ENCODE measurements at places on chromosomes 13 and 19.

- no peaks in the 10 kb centered on the region for H3K4me1 ChIP-seq
- no peak for DNase-seq
- H3K36me3 ChIP-seq, result no peaks in the 10 kb centered on the region
These were observed 9.9 kb downstream of the ZNF112 start for GRCh38 chr19:44346556-44346955.

DNA sequence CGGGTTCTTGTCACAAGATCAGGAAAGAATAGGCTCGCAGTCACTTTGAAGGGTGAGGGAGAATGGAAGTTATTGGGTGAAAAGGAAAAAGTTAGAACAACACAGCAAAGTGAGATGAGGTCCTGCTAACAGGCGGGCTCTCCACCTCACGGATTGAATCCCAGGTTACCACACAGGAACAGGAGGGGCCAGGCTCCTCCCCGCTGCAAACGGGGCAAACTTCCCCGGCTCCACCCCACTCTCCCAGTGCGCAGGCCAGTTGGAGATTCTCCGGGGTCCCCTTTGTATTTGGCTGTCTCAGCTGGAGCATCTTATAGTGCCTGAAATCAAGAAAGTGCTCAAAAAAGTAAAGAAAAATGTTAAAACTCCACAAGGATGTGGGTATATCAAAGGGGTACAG lies 78.3 kb upstream of the IPO5 start:
- no peaks in the 10 kb centered on the region for H3K4me1 ChIP-seq
- DNase-seq, result no peak
- H3K27me3 ChIP-seq, result no peaks in the 10 kb centered on the region
- H3K4me3 ChIP-seq, result no peak overlapping the region
- H3K27ac ChIP-seq, result no peak overlapping the region
- no peaks in the 10 kb centered on the region for H3K36me3 ChIP-seq

GRCh38 chr13:94345374-94346195 lies 133.9 kb downstream of the DCT start:
- H3K27me3 ChIP-seq, result no peaks in the 10 kb centered on the region
- H3K4me3 ChIP-seq, result no peak overlapping the region
- no peak for DNase-seq
- no peaks in the 10 kb centered on the region for H3K36me3 ChIP-seq
- no peaks in the 10 kb centered on the region for H3K4me1 ChIP-seq

GRCh38 chr19:2048104-2048958 lies 2.7 kb downstream of the MKNK2 start:
- H3K4me1 ChIP-seq, result peaks cover 47% of the 10 kb centered on the region
- peaks cover 57% of the 10 kb centered on the region for H3K36me3 ChIP-seq
- H3K4me3 ChIP-seq, result peak overlapping the region; percentile 96
- H3K27ac ChIP-seq, result peak overlapping the region; percentile 74
- no peak for DNase-seq

- peaks cover 86% of the 10 kb centered on the region for H3K4me1 ChIP-seq
- H3K4me3 ChIP-seq, result no peak overlapping the region
- no peak for DNase-seq
- peaks cover 22% of the 10 kb centered on the region for H3K36me3 ChIP-seq
- peak overlapping the region; percentile 87 for H3K27ac ChIP-seq
- H3K27me3 ChIP-seq, result no peaks in the 10 kb centered on the region
These were observed 17.6 kb downstream of the RANBP3 start for GRCh38 chr19:5960005-5961001.

DNA sequence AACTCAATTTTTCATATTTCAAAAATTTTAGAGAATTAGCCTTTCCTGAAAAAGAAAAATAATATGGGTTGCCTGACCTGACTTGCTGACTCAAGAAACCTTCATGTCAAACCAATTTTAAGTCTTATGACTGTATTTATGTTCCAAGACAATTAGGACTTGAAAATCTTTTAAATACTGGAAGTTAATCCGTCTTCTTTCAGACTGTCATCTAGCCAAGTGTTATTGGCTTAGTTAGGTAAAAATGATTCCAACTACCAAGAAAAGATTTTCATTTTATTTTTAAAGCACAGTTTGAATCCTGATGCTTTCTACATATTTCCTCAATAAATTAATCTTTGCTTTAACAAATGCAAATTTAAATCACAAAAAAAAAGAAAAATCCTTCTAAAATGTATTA lies 337.6 kb downstream of the SLITRK6 start:
- no peak overlapping the region for H3K4me3 ChIP-seq
- no peaks in the 10 kb centered on the region for H3K4me1 ChIP-seq
- H3K27me3 ChIP-seq, result no peaks in the 10 kb centered on the region
- no peak for DNase-seq

- H3K27me3 ChIP-seq, result no peaks in the 10 kb centered on the region
- peaks cover 5% of the 10 kb centered on the region for H3K36me3 ChIP-seq
- no peak for DNase-seq
- H3K4me1 ChIP-seq, result peaks cover 50% of the 10 kb centered on the region
These were observed 523 bp downstream of the ELAVL1 start for GRCh38 chr19:8004723-8005513.

- no peaks in the 10 kb centered on the region for H3K4me1 ChIP-seq
- no peak overlapping the region for H3K27ac ChIP-seq
- H3K36me3 ChIP-seq, result no peaks in the 10 kb centered on the region
- DNase-seq, result no peak
- no peaks in the 10 kb centered on the region for H3K27me3 ChIP-seq
- H3K4me3 ChIP-seq, result no peak overlapping the region
These were observed 101.5 kb downstream of the STARD13 start for GRCh38 chr13:33184112-33184490.

- H3K4me3 ChIP-seq, result no peak overlapping the region
- no peak overlapping the region for H3K27ac ChIP-seq
- no peak for DNase-seq
These were observed 8.1 kb downstream of the SULT2B1 start for GRCh38 chr19:48560095-48560530.

DNA sequence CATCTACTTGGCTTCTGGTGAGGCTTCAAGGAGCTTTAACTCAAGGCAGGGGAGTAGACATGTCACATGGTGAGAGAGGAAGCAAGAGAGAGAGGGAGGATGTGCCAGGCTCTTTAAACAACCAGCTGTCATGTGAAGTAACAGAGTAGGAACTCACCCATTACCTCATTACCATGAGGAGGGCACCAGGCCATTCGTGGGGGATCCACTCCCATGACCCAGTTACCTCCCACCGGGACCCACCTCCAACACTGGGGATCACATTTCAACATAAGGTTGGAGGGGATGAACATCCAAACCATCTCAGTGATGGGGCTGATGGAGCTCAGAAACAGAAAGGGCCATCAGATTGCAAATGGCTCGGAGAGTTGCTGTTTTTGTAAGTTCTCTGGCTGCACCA lies 12.9 kb downstream of the VSTM2B start:
- no peak for DNase-seq
- no peaks in the 10 kb centered on the region for H3K4me1 ChIP-seq
- no peak overlapping the region for H3K27ac ChIP-seq
- H3K36me3 ChIP-seq, result no peaks in the 10 kb centered on the region

- H3K36me3 ChIP-seq, result peaks cover 5% of the 10 kb centered on the region
- H3K27me3 ChIP-seq, result no peaks in the 10 kb centered on the region
- H3K4me3 ChIP-seq, result no peak overlapping the region
- peaks cover 6% of the 10 kb centered on the region for H3K4me1 ChIP-seq
- H3K27ac ChIP-seq, result no peak overlapping the region
- DNase-seq, result no peak
These were observed 2.9 kb upstream of the CCDC9 start for GRCh38 chr19:47253467-47253881.

DNA sequence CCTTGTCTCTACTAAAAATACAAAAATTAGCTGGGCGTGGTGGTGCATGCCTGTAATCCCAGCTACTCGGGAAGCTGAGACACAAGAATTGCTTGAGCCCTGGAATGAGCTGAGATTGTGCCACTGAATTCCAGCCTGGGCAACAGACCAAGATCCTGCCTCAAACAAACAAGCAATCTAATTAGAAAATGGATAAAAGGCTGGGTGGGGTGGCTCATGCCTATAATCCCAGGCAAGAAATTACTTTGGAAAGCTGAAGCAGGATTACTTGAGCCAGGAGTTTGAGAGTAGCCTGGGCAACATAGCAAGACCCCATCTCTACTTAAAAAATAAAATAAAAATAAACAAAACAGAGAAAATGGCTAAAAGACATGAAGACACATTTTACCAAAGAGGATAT lies 77.0 kb downstream of the CAB39L start:
- H3K27ac ChIP-seq, result no peak overlapping the region
- no peak overlapping the region for H3K4me3 ChIP-seq
- H3K36me3 ChIP-seq, result no peaks in the 10 kb centered on the region
- H3K4me1 ChIP-seq, result peaks cover 7% of the 10 kb centered on the region
- DNase-seq, result no peak
- H3K27me3 ChIP-seq, result no peaks in the 10 kb centered on the region

- H3K27ac ChIP-seq, result no peak overlapping the region
- no peaks in the 10 kb centered on the region for H3K27me3 ChIP-seq
- no peak for DNase-seq
- H3K36me3 ChIP-seq, result no peaks in the 10 kb centered on the region
These were observed 276.4 kb downstream of the KLF5 start for GRCh38 chr13:73335210-73335609.

Measured in T-cell (primary cell).